Vagina (tissue), 2 donors: ENCODE measurements at places on chromosomes 4 and X. TPM values are rescaled to one million over a fixed set of nuclear protein-coding genes. Genes with fewer than 3 reads are reported as not detected.

DNA sequence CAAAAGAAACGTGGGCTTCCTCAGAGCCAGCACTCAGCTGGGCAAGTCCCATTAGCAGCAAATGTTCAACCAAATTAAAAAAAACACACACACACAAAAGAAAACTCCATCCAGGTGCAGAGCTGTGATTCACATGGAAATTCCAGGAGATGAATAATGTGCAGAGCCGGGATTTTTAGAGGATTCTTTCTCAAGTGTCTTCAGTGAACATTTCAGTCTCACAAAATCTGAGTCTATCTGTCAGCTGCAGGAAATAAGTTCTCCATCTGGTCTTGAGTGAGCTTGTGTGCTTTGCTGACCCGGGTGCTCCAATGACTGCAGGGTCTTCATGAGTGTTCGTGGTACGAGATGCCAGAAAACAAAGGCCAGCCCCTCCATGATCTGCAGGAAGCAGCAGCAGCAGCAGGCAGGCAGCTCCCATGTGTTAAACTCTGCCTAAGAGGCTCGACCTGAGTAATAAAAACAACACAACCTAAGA is 44.3 kb downstream of the RASGEF1B start:
- DNase-seq: no peak

DNA sequence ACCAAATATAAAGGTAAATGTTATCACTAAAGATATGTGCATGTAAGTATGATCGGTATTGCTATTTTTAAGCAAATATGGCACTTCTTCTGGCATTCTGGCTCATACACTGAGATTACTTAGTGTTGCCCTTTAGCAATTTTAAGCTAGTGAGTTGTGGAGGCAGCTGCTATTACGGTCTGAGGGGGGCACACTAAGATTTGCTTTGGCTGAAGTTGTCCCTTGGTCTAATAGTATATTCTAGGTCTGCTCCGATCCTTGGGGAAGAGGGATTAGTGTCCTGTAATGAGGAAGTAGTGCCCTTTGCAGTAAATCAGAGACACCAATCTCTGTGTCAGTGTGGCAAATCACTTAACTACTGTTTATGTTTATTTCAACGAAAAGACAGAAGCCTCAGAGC is 196.5 kb upstream of the FTHL17 start:
- no peak for DNase-seq

GRCh38 chr4:137981277-137981676 is 260.9 kb downstream of the SLC7A11 start:
- no peak for DNase-seq

GRPR gene
- not detected for total RNA-seq

GRK4 gene
- 2.7 TPM for total RNA-seq
